Astrocyte of the hippocampus (primary cell): ENCODE measurements at places on chromosomes 7 and 10.

DNA sequence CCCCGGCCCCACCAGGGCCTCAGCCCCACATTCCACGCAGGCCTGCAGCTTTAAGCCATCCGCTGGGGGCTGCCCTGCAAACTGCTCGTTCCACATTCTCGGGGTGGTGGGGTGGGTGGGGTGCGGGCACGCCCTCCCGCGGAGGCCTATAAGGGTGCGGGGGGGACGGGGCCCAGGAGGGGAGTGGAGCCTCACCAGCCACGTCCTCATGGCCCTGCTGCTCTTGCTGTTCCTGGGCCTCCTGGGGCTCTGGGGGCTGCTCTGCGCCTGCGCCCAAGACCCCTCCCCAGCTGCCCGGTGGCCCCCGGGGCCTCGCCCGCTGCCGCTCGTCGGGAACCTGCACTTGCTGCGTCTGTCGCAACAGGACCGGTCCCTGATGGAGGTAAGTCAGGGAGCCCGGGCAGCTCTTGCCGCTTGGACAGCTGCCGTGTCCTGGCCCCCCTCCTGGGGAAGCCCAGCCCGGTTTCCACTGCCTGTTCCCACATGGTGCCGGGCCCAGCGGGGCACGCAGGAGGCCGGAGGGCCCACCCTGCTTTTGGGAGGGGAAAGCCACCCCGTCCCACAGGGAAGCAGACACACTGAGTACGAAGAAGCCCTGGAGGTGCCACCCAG is at the start of gene CYP2W1:
CYP2W1 (plus strand) TSS at position 178 of the 612 bp plus-strand sequence; CDS start at position 209, 31 bp downstream.
- no peak for DNase-seq

- no peak for DNase-seq
Observed at GRCh38 chr7:132022188-132022587, 465.8 kb upstream of the PODXL start.

DNA sequence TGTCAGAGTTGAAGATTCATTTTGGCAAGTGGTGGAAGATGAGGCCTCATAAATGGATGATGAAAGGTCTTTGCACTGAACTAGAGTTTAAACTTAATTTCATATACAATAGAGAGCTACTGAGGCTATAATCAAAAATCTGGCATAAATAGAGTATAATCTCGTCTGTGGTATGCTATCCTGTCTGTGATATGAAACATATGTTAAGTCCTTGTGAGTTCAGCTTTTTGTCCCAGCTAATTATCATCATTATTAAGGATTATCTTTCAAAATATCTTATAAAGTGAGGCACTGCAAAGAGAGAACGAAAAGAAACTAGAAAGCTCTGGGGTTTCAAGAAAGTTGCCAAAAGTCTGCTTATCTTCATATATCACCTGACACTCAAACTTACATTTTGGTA is 83.4 kb downstream of the GAD2 start:
- no peak for DNase-seq

GRCh38 chr10:15483215-15484075 is 112.4 kb upstream of the FAM171A1 start:
- DNase-seq: no peak

- DNase-seq: no peak
Observed at GRCh38 chr10:92278996-92279696, 11.7 kb downstream of the CPEB3 start.

GRCh38 chr7:106277976-106278375 is 6.8 kb downstream of the NAMPT start:
- DNase-seq: peak; percentile 20

GRCh38 chr10:97713826-97714400 is 383 bp downstream of the MARVELD1 start:
- peak; percentile 90 for DNase-seq

- peak; percentile 58 for DNase-seq
Observed at GRCh38 chr10:17235136-17235535, 7.1 kb downstream of the VIM start.

GRCh38 chr7:21412410-21412851 is 15.5 kb upstream of the SP4 start:
- DNase-seq: no peak

GRCh38 chr7:65390588-65390987 is 16.9 kb downstream of the ZNF92 start:
- no peak for DNase-seq

GRCh38 chr7:99106821-99107241 is 37.1 kb downstream of the SMURF1 start:
- no peak for DNase-seq

DNA sequence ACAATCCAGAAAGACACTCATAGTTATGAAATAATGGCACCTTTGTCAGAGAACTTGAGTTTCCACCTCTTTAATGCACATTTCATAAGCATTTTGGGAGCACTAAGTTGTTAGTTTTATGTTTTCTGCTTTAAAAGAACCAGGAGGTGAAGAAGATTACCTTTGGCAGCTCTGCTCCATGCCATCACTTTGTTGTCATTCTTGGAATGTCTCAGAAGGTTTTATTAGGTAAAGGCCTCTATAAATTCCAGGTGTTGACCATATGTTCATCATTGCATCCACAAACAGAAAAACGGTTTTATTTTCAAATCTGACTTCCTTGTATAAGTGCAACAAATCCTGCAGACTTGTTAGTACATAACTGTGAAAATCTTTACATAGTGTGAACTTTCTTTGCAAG is 424.8 kb downstream of the MDFIC start:
- no peak for DNase-seq

GRCh38 chr7:12524794-12525386 is 45.6 kb upstream of the SCIN start:
- DNase-seq: peak; percentile 76

- no peak for DNase-seq
Observed at GRCh38 chr7:2919256-2919655, 75.1 kb upstream of the GNA12 start.

DNA sequence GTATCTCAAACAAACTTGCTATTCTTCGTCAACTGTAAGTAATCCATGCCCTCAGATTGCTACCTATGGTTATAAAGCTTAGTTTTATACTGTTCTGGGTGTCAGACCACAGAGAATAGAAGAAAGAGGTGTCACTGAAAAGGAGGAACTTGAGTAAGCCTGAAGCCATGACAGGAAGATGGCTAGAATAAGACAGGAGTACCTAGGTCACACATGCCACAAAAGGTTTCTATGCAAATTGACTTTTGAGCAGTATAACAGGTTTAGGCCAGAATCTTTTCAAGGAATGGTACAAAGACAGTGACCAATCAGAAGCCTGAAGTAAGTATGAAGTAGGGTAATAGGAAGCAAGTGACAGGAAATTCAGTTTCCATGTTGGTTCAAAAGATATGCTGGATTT is 23.5 kb downstream of the FBXW4 start:
- DNase-seq: no peak

DNA sequence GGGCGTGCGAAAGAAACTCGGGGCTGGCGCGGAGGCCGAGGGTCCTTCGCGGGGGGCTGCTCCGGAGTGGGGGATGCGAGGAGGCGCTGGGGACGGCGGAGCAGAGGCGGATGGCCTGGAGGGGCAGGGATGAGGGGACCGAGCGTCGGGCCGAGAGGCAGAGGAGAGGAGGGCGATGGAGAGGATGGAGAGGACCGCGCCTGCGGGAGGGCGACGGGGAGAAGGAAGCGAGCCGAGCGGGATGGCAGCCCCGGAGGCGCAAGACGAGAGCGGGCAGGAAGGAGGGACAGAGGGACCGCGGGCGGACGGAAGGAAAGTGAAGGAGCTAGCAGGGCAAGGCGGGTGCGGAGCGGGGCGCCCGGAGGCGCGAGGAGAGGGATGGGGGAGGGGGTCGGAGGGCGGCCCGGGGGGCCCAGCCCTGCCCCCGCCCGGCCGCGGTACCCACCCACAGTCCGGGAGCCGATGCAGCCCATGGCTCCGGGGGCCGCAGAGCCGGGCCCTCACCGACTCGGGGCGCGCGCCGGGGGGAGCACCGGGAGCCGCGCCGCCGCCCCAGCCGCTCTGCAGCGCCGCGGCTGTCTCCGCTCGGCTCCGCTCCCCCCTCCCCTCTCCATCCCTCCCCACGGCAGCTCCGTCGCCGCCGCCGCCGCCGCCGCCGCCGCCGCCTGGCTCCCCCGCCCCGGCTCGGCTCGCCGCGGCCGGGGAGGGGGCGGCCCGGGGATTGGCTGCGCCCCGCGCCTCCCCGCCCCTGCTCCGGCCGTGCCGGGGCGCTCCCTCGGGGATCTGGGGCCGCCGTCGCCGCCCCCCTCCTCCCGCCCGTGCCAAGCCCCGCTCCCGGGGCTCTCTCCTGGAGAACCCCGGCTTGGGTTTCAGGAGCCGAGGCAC is at the start of gene FAM131B:
FAM131B (minus strand) TSS at position 583 of the 885 bp plus-strand sequence; CDS start at position 473, 110 bp downstream.
- peak; percentile 52 for DNase-seq

DNA sequence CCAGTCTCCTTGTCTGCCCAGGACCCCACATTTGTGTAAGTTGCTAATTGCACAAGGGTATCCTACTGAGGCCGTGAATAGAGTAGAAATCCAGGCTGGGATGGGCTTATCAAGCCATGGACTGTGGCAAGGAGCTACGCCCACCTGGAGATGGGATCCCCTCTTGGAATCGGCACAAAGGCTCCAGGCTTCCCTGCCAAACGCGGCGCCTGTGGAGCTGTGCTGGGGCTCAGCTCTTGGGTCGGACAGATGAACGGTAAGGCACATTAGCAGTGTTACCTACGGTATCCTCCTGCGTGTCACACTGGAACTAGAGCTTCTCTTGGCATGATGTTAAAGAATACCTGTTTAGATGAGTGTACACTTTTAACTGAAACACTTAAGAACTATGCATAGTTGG is 196.7 kb downstream of the CELF2 start:
- DNase-seq: no peak

DNA sequence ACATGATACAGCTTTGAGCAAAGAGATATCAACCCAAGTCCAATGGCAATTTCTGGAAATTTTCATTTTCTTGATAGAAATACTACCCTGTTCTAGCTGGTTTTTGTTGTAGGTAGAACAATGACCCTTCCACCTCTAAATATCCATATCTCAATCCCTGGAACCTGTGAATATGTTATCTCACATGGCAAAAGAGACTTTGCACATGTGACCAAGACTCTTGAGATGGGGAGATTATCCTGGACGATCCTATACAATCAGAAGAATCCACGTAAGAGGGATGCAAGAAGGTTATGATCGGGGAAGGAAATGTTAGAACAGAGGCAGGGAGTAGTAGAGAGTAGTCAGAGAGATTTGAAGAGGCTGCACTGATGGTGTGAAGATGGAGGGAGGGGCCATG is 124.9 kb downstream of the CCDC71L start:
- no peak for DNase-seq

- DNase-seq: no peak
Observed at GRCh38 chr7:44162785-44163395, 21.8 kb upstream of the MYL7 start.

GRCh38 chr7:24882989-24883621 is 96.9 kb downstream of the OSBPL3 start:
- peak; percentile 78 for DNase-seq

DNA sequence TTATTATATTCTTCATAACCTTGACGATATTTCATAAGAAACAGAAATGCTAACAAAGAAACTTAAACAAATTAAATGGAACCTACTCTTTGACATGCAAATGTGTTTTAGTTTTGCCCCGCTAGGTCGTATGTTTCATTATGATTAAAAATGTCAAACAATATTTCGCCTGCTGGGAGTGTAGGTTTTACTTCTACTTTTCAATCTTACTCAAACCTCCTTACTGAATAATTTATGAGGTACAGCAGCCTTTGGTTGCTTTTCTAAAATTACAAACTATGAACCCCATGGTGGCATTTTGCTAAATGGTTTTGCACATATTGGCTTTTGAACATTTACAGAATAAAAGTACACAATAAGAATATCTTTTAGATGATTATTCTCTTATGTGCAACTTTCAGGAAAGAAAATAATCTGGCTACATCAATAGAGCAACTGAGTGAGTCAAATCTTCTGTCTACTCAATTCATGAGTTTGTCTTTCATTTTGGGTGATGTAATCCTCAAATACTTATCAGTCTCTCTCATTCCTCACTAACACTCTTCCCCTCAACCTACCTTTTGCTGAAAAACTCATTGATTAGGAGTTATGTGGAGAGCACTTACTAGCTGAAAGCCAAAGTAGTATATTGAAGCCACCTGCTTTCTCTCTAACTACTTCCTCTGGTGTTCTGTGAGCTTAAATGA is 1226.4 kb downstream of the XPNPEP1 start:
- no peak for DNase-seq

- peak; percentile 33 for DNase-seq
Observed at GRCh38 chr7:89887489-89887888, 266.8 kb upstream of the STEAP1 start.

GRCh38 chr10:131402771-131403650 is 91.5 kb upstream of the TCERG1L start:
- DNase-seq: no peak

- DNase-seq: no peak
Observed at GRCh38 chr10:14089556-14090292, 241.0 kb downstream of the FRMD4A start.

DNA sequence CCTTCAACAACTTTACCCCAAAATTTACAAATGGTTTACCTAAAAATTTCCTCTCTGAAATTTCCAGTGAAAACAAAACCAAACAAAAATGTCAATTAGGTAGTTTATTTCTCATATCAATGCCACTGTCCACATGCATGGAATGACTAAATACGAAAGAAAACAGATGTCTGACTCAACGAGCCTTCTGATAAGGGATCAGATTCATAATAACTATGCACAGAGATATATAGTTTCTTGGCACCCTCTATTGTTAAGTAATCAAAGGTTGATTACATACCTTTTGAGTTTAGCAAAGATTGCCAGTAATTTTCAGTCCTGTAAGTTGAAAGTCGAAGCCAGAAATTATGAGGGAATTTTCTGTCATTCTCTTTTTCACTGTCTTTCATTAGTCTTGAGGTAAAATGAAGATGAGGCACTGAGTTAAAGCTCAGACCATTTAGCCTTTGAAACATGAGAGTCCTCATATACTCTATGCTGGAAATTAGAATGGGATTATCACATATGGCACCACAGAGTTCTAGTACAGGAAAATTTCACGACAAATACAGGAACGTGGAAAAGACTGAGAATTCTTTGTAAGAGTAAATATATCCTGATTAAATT is 519.1 kb upstream of the ANKRD30A start:
- DNase-seq: no peak

DNA sequence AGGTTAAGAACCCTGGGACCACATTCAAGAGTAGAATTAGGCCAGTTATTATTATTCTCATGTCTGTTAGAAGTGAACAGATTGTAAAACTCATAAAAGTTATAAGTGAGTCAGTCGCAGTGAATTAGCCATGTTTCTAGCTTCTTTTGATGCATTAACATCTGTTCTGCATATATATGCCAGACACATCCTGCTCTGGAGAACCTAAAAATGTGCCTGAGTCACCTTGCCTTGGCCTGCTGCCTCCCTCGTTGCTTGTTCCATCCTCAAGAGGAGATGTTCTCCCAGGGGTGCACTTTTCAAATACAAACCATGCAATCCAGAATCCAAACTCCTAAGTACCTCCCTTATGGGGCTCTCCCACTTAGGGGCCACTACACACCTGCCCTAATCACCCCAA is 14.8 kb downstream of the TSPAN12 start:
- DNase-seq: no peak
